Upper lobe of right lung (tissue), 1 donor: ENCODE measurements at places on chromosomes 6 and 20.

DNA sequence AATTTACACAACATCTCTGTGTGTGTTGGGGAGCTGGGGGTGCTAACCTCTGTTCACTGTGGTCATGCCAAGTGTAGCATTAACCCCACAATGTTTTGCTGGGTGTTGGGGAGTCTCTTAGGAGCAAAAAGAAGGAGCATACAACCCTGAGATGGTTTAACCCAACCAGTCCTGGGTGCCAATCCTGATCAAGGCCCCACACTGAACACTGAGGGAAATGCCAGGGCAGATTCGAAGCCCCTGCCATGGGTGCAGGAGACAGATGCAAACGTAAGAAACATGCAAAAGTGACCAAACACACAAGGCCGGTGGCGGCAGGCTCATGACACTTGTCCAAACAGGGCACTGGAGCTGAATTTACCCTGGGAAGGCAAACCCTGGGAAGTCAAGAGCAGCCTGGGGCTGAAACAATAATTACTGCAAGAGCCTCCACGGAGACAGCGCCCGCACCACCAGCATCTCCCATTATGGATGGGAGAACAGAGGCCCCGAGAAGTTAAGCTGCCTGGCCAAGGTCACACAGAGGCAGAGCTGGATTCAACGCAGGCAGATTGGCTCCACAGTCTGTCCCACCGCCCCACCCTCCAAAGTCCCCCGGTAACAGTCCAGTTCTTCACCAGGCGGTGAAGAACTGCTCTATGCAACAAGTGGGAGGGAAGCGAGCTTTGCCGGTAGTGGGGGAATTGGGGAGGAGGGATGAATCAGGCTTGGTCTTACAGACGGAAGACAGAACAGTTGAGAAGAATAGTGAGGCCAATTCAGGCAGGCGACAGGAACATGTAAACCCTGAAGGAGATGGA is 8.5 kb downstream of the ACSS1 start:
- no peak for DNase-seq

- no peak for DNase-seq
Observed at GRCh38 chr20:53003420-53004154, 31.4 kb downstream of the TSHZ2 start.

GRCh38 chr6:100459592-100460184 is 5.0 kb downstream of the SIM1 start:
- DNase-seq = no peak

- DNase-seq = no peak
Observed at GRCh38 chr6:105087571-105088211, 92.1 kb downstream of the POPDC3 start.

DNA sequence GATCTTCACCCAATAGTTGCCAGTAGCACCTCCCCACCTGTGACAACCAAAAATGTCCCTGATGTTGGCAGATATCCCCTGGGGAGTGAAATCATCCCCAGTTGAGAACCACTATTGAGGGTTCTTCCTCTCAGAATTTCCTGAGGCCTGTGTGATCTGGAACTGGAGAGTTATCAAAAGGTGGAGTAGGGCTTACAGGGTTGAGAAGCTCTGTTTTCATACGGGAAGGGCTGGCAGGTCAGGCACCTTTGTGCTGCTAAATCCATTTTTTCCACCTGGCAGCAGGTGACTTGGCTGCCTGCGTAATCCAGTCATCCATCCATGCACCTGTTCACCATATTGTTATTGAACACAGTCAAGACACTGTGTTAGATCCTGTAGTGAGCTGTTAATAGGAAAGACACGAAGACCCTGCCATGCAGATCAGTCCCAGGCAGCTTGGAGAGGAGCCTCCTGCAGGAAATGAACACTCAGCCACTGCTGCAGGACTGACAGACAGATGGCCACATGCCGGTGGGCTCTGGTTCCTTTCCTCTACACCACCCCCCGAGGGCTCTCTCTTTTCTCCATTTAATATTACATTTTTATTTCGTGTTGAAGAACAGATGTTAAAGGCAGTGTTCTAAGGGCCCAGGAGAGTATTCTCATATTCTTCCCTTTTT is 5.4 kb downstream of the DUSP22 start:
- DNase-seq = no peak

- DNase-seq = no peak
Observed at GRCh38 chr6:117592983-117593759, 9.1 kb downstream of the GOPC start.

DNA sequence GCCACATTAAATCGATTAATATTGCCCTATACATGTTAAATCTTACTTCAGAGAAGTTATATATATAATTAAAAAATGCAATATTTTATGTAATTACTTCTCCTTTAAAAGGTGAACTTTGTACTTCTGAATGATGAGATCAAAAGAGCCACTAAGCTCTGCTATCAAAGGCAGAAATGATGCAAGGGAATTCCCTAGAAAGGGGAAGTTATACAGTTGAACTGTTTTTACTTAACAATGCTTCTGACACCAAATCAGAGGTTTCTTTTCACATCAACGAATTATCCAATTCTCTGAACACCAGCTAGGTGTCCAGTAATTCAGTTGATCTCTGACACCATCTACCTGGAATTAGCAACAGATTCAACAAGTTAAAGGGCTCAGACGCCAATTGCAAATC is 319.9 kb upstream of the TSHZ2 start:
- DNase-seq = no peak

GRCh38 chr20:38748861-38749149 is 545 bp downstream of the ACTR5 start:
- DNase-seq = no peak

DNA sequence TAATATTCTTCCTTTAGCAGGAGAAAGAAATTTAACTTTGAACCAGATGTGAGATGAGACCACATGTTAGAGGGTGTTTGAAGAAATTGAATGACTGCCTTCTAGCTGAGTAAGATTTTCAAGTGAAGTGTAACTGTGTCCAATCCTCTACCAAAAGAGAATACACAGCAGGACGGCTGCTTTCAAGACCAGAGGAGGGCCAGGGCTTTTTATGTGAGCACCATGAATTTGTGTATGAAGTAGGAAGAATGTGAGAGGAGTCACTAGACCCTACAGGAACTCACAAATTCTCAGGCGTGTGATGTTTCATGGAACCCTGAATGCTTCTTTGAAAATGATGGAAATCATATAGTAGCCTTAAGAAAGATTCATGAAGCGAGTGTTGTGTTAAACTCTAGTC is 56.8 kb upstream of the SPACA1 start:
- DNase-seq = no peak

GRCh38 chr6:159620947-159621346 is 72.1 kb downstream of the SOD2 start:
- DNase-seq = no peak

DNA sequence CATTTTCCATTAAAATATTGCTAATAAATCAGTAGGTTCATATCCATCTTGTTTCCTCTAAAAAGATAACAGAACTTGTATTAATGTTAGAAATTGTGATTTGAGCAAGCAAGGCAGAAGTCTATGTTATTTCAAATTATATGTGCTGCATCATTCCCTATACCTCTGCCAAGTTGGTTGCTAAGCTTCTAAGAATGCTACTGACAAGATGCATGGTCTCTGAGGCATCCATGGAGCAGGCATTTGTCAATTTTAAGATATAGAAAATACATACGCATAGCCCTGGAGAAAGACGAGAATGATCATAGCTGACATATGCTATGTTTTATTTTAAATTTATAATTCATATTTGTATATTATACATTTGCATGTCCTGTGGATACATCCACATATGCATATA is 168.3 kb upstream of the THEMIS start:
- no peak for DNase-seq

- DNase-seq = no peak
Observed at GRCh38 chr20:33291416-33291815, 8.4 kb downstream of the BPIFB1 start.

- no peak for DNase-seq
Observed at GRCh38 chr20:60808003-60808672, 443.9 kb upstream of the CDH4 start.

DNA sequence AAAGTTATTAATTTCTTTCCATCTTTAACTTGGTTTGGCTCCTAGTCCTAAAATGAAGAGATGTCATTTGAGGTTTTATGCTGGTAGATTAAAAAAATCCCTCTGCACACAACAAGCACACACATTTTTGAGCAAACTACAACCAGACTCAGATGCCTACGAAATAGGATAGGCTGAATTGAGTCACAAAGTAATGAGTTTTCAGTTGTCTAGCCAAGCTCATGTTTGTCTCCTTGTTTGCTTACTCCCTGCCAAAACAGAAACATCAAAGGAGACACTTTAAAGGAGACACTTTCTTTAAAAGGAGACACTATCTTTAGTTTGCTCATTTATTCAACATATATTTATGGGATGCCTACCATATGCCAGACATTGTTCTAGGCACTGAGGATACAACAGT is 56.2 kb downstream of the TPBG start:
- no peak for DNase-seq

DNA sequence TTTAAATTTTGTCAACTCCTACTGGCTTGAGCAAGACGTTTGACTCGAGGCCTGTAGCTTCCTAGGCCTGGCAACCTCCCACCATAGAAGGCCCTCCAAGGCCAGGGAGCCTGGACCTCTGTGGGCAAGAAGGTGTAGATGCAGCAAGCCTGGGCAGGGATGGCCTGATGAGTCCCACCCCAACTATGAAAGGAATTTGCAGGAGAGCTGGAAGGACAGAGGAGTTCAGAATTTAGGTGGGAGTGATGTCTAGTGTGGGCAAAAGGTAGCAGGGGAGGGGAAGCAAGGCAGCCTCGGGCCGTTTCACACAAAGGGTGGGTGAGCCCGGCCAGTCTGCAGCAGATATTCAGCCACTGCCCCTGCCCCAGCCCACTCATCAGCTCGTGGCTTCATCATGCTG is 245.2 kb downstream of the CDH26 start:
- DNase-seq = no peak
